ENCODE measurements at places on chromosomes 3 and 15. TPM values are rescaled to one million over a fixed set of nuclear protein-coding genes. Genes with fewer than 3 reads are reported as not detected.

The CSPG4 gene
- total RNA-seq, result 26.9 TPM

The LINGO1 gene
- 4.5 TPM for total RNA-seq

The JAGN1 gene
- total RNA-seq, result 33.6 TPM

The CLPX gene
- 48.8 TPM for total RNA-seq

The SLC35A5 gene
- total RNA-seq, result 24.4 TPM

The ADPRH gene
- total RNA-seq, result 2.6 TPM

The FOXL2NB gene
- total RNA-seq, result 5.2 TPM

The GOLGA6L7 gene
- total RNA-seq, result not detected

The RLBP1 gene
- total RNA-seq, result not detected

The CLDN18 gene
- total RNA-seq, result not detected

The GOLGA8J gene
- total RNA-seq, result 0.67 TPM

The SLC12A8 gene
- total RNA-seq, result 4.4 TPM

The INAFM2 gene
- 41.2 TPM for total RNA-seq

The SCAANT1 gene
- total RNA-seq, result not detected

The CKMT1B gene
- 0.72 TPM for total RNA-seq

The ANO10 gene
- total RNA-seq, result 45.4 TPM

The ZNF80 gene
- not detected for total RNA-seq

The CHD2 gene
- total RNA-seq, result 90.0 TPM

The ARMC8 gene
- total RNA-seq, result 33.2 TPM

The CLSTN2 gene
- total RNA-seq, result 80.9 TPM

The SLC2A2 gene
- total RNA-seq, result not detected

The ARPIN gene
- 5.9 TPM for total RNA-seq

The EPHA3 gene
- 5.0 TPM for total RNA-seq

The MCF2L2 gene
- 0.89 TPM for total RNA-seq

The SLC22A13 gene
- 0.72 TPM for total RNA-seq

The FMN1 gene
- 5.3 TPM for total RNA-seq

The VIPR1 gene
- not detected for total RNA-seq

The SYNPR gene
- total RNA-seq, result not detected

The ARPP21 gene
- 0.45 TPM for total RNA-seq

The RPL29 gene
- 768 TPM for total RNA-seq

The FAN1 gene
- 13.6 TPM for total RNA-seq

The MGLL gene
- total RNA-seq, result 24.5 TPM

The UCN2 gene
- 2.8 TPM for total RNA-seq

The GPR160 gene
- total RNA-seq, result 1.4 TPM

The IL17RD gene
- 8.7 TPM for total RNA-seq

The CILP gene
- total RNA-seq, result 1.1 TPM

The FBXW12 gene
- not detected for total RNA-seq

The ARGFX gene
- total RNA-seq, result not detected

The SKOR1 gene
- not detected for total RNA-seq

The TMEM41A gene
- total RNA-seq, result 22.7 TPM
